Stimulated activated CD4-positive, alpha-beta T cell treated with anti-CD3 and anti-CD28 coated beads, Interleukin-1b, Interleukin-23, amount 100 ng/mL, for 1 hour (primary cell): ENCODE measurements at places on chromosomes 4 and X.

DNA sequence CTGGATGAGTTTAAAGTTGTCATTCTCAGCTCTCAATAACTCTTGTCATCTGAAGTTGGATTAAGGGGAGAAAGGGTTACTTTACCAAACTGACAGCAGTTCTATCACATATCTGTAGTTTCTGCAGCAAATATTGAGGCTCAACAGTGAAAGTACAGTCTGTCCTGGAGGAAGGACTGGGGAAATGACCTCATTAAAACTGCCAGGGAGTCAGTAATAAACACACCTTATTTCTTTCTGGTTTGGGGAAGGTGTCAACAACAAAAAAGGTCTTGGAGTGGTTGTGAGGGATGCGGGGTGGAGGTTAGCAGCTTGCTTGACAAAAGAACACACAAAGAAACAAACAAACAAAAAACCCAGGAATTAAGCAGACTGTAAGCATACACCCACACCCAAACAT, 1418.0 kb downstream of the STIM2 start:
- DNase-seq, result no peak

GRCh38 chr4:75376543-75376942, 137.7 kb downstream of the RCHY1 start:
- no peak for DNase-seq

DNA sequence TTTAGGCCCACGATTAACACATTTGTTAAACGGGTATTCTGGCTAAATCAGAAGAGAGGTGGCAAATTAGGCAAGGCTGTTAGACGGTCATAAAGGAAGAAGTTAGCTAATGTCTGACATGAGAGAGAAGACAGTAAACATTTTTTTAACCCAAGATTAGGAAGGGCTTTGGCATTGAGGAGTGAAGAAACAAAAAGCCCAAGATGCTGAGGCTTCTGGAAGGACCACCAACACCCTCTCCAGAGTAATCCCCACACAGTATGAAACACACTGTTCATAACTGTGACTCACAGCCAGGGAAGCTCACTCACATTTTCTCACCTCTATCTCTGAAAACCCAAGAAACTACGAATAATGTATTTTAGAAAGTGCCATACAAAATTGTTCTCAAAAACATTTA, 127.6 kb downstream of the AMELX start:
- DNase-seq, result no peak

- no peak for DNase-seq
Measured at GRCh38 chr4:77466430-77466829, 139.2 kb upstream of the CXCL13 start.

DNA sequence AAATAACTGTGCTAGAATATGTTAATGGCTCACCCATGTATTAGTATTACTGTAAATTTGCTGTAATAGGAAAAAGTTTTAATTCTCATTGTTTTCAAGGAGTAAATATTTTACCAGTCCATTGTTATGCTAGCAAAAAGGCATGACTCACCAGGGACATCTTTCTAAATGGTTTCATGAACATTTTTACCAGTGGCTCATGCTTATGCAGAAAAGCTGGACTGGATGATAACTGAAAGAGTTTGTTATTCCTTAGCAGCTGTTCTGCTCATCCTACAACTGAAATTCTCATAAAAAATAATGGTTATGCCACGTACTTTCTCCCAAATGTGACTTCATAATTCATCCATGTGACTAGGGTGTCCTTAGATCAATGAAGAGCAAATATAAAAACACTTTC, 111.9 kb upstream of the PCDH18 start:
- no peak for DNase-seq

DNA sequence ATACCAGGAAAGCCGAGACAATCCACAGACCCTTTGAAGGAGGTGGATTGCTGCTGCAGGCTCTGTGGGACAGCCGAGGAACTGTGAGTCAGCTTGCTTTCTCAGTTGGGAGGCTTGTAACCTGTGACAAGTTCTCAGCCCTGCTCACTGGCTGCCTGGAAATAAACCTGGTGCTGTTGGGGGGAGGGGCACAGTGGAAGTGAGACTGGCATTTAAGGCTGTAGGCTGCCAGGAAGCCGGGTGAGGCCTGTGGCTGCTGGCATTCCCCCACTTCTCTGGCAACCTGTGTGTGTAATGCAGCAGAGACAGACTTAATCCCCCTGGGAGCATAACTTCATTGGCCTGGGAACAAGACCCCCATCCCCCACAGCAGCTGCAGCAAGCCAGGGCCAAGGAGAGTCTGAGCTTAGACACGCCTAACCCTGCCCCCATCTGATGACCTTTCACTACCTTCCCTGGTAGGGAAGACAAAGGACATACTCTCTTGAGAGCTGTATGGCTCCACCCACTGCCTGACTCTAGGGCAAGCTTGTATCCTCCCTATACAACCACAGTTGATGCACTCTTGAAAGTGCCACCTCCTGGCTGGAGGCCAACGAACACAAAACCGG, 64.1 kb downstream of the ALPK1 start:
- DNase-seq, result no peak

DNA sequence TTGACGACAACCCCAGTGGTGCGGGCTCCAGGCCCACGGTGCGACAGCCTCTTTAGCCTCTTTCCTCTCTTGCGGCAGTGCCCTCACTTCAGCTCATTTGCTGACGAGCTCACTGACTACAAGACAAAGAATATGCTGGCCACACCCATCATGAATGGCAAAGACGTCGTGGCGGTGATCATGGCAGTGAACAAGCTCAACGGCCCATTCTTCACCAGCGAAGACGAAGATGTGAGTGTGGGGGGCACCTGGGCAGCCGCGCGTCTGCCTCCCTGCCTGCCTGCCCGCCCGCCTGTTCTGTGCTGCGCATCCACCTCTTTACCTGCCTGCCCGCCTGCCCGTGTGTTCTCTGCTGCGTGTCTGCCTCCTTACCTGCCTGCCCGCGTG, 9.2 kb downstream of the PDE6B start:
- no peak for DNase-seq

DNA sequence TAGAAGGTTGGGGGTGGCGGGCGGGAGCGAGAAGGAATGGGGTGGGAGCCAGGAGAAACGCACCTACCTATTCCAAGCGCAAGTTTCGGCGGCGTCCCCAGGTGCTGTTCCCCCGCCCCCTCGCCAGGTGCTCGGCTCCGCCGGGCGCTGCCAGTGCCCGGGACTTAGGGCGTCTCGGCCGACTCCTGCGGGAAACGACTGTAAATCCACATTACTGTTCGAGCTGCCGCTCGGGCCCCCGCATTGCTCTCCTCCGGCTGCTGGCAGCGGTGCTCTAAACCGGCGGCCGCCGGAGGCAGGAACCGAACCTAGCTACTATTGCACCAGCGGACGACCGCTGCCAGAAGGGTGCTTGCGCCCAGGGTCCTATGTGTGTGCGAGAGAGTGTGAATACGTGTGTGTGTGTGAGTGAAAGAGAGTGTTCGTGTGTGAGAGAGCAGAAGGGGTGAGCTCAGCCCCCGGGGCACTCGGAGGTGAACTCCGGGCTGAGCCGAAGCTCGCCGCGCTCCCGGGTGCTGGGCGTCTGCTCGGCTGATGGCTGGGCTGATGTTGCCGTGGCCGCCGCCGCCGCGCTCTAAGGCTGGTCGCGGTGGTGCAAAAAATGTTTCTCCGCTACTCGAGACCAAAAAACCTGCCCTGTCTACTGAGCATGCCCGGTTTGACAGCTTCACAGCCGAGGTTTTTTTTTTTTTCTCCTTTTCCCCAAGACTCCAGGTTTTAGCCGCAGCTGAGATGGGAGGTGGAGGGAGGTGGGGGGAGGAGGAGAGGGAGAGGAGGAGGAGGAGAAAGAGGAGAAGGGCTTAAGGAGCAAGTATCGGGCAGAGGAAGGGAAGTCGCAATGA, 115.7 kb upstream of the TEX13C start:
- DNase-seq, result no peak

GRCh38 chr4:57499786-57500185, 389.6 kb upstream of the IGFBP7 start:
- DNase-seq, result no peak
